ENCODE measurements at places on chromosomes 6 and 20. TPM values are rescaled to one million over a fixed set of nuclear protein-coding genes. Genes with fewer than 3 reads are reported as not detected.

- DNase-seq = no peak
Measured at GRCh38 chr6:68339488-68340131, 295.5 kb upstream of the ADGRB3 start.

DNA sequence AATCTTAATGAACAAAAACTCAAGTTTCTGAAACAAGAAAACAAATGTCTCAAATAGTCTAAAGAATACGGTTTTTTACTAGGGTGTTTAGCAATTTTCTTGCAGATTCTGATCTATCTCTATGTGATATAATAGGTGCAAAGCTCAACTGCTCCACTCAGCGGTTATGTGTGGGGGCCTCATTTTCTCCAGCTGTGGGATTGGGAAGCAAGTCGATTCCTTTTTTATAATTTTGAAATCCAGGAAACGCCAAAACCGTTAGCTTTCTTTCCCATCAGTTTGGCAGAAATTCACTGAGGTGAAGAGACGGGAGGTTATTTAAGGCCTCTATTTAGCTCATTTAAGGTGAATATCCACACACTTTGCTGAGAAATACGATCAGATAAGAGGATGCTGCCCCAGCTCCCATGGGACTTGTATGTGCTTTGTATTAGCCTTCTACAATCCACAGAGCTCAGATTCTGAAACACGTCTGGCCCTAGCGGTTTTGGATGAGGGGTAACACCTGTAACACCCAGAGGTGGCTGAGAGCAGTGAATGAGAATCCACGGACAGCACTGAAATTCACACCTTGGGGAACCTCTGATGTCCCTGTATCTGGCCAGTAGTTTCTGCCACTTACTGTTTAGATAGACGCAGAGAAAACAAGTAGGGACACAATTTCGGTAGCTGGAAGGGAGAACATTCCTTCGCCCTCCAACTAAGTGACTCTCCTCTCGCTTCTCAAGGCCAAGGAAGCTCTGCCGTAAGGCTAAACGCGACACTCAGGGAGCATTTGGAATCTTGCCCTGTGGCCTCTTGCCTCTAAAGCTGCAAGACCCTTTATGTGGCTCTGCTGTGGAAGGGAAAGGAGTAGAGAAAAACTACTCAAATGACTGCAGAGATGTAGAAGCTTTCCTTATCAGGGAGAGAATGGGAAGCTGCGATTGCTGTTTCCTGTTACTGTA, 6.5 kb upstream of the BCAS4 start:
- peak; percentile 61 for DNase-seq

- no peak for DNase-seq
Measured at GRCh38 chr6:144127097-144127496, 23.2 kb upstream of the STX11 start.

DNA sequence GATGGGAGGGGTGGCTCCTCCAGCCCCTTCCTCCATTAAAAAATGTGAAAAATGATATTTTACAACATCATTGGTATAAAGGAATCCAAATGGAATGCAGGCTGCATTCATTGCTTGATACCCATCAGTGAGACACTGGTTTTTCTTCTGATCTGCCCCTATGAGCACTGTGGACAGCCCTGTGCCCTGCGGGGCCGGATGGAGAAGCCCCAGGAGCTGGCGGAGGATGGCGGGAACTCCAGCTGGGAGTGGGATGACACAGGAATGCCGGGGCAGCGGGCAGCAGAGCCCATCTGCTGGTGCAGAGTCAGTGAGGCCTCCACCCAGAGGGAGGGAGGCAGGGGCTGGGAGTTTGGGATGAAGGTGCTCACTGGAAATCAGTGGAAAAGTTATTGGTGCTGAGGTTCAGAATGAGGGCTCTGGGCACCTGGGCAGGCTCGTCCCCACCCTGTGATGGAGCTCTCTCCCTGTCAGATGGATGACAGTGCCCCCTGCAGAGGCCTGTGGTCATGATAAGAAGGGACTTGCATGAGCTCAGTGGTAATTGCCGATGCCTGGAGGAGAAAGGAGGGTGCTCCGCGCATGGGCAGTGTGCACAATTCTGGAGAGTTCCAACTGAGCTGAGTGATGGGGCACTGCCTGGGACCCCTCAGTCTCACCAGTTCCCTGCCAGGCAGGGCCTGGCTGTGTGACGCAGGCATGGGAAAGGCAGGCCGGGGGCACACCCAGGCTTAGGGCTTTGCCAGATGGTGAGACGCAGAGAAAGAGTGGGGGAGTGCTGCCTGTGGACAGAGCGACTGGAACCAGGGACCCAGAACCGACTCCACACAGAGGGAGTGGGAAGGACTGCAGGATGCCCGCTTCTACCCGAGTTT, 23.2 kb downstream of the CTCFL start:
- no peak for DNase-seq

DNA sequence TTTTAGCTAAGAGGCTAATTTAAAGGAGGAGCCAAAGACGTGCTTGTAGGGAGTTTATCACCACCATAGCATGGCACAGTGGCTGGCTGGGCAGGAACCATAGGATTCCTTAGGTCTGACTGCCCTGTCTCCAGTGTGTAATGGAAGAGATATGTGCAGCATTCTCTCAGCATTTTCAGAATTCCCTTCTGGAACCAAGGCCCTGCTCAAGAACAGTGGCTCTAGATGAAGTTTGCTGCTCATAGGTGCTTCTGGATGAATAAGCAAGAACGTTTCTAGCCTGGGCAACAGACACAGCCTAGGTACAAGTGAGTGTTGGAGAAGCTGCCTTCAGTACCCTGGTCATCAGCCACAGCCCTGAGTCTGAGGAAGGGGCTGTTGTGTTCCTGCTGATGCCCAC, 69.1 kb downstream of the LCA5 start:
- DNase-seq = peak; percentile 75

DNA sequence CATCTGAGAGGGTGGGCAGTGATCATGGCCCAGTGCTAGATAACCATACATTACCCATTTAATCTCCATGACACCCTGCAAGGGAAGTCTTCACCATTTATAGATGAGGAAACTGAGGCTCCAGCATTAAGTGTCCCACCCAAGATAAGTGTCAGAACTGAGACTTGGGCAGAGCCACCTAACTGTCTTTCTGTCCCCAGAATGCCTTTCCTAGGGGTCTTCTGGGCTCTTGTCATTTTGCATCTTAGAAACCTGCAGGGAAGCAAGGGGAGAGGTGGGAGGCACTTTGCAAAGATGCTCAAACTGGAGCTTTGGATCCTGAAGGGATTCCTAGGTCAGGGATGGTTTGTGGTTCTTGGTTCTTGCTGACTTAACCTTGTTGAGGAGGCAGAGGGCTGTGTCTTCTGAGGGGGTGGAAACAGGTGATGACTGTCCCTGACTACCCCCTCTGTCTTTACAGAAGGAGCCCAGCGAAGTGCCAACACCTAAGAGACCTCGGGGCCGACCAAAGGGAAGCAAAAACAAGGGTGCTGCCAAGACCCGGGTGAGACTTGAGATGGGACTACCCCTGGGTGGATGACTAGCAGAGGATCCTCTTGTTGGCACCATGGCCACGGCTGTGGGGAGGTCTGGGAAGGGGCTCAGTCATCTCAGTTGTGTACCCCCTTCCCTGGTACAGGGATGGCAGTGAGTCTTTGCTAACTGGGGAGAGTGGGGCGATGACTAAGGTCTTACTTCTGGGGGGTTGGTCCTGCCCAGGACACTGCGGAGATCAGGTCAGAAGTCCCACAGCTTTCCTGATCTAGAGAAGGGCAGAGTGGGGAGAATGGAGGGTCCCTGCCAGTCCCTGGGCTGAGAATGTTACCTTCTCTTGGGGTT, 5.8 kb downstream of the HMGA1 start:
- DNase-seq = no peak

GRCh38 chr6:22448291-22448711, 121.1 kb upstream of the HDGFL1 start:
- peak; percentile 93 for DNase-seq

GRCh38 chr20:10379761-10380160, 54.3 kb downstream of the MKKS start:
- no peak for DNase-seq

DNA sequence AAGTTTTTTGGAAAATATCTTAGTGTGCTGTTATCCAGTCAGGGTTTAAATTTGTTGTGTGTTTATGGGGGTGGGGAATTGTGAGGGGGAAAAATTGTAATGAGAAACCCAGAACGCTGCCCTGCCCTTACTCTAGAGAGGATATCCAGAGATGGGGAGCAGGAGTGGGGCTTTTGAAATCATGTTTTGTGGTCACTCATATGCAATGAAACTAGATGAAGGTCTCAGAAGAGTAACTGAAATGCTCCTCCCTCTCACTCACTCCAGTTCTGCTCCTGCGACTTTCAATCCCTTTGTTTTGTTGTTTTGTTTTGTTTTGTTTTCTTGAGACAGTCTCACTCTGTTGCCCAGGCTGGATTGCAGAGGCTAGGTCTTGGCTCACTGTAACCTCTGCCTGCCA, 100.0 kb downstream of the CRYBG1 start:
- DNase-seq = no peak

GRCh38 chr6:90217506-90218127, 79.0 kb downstream of the BACH2 start:
- DNase-seq = no peak

- no peak for DNase-seq
Measured at GRCh38 chr20:57907131-57908000, 197.6 kb upstream of the PMEPA1 start.

- DNase-seq = no peak
Measured at GRCh38 chr6:111845441-111845871, 27.8 kb downstream of the FYN start.

DNA sequence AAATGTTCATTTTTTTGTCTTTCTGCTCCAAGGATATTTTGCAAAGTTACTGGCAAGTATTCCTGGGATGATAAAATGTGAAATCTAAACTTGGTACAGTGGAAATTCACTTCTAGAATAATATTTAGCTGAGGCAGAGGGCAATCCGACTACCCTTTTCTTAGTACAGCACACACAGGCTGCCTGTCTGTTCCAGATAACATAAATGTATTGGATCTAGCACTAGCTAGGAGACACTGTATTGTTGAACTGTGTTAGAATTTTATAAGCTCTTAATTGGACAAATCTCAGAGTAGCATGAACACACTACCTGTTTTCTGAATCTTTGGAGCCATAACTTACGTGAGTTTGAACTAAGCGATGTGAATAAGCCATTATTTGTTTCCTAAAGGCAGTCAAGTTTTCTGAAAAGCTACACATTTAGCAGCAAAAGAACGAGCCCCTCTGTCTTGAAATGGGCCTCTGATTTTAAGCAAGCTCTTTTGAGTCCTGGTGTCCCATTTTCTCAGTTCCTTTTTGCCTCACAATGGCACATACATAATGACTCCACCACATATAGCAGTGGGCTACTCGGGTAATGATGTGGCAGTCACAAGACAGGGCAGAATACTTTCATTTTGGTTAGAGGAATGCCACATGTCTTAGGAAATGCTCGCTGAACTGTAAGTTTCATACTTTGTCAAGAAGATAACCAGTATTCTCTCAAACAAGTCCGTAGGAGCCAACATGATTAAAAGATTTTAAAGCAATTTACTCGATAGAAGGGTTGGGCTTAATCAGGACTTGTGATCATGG, 116.5 kb upstream of the ESR1 start:
- DNase-seq = peak; percentile 15

DNA sequence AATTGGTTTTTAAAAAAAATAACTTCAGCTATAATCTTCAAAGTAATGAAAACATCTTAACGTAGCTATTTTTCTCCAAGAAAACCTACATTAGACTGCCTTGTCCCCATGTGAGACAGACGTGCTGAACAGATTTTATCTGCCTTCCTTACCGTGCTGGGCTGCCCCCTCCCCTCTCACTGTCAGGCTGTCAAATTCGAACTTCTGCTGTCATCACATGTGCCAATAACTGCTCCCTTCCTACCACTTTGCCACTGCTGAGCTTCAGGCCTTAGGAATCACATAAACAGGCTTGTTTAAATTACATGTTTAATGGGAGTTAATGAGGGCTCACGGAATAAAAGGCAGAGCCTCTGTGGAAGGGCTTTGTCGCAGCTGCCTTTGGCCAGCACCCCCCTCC, 77.0 kb upstream of the NHSL1 start:
- DNase-seq = no peak

SRMS gene
- not detected for total RNA-seq

HLA-G gene
- not detected for total RNA-seq

GRIK2 gene
- total RNA-seq = under 0.01 TPM

PPIL6 gene
- total RNA-seq = 8.5 TPM

KCNG1 gene
- 26.5 TPM for total RNA-seq

TINAG gene
- total RNA-seq = not detected

TCP1 gene
- total RNA-seq = 231 TPM

AGPAT1 gene
- 22.1 TPM for total RNA-seq

All from fibroblast of lung (primary cell).